ENCODE measurements at places on chromosomes 4 and X.

DNA sequence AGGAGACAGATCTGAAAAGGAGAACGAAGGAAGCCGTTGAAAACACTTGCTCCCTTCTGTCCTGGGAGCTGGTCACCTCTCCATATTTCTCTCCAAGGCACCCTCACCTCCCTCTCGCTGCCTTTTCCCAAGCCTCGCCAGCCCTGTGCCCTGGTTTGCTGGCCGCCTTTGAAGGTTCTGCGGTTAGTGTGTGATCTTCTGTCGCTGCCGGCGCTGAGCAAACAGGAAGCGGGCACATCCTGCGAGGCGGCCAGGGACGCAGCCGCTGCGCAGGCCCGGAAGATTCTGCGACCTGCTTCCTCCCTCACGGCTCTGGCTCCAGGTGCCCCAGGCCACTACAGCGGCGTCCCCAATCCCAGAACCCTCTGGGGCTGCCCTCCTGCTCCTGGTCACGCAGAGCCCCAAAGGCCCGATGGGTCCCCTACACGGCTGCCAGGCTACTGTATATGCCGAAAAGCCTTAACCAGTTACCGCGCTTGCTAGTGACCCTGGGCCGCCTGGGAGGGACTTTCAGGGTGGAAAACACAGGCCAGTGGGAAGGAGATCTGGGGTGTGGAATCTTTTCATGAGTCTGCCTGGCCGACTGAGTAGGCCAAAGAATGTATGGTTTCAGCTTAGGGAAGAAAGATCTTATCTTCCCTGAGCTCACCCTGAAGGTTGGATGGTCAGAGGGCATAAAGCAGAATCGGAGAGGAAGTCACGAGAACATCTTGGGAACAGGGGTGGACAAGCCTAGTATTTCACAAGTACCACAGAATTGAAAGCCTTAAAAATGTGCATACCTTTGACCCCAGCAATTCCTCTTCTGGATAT lies 2.3 kb upstream of the SASH3 start:
- DNase-seq, result peak; percentile 81

- no peak for DNase-seq
Observed at GRCh38 chrX:9871701-9872268, 85.6 kb downstream of the SHROOM2 start.

- DNase-seq, result no peak
Observed at GRCh38 chr4:65508168-65508567, 162.1 kb downstream of the EPHA5 start.

- no peak for DNase-seq
Observed at GRCh38 chrX:16188687-16189086, 21.4 kb downstream of the MAGEB17 start.

DNA sequence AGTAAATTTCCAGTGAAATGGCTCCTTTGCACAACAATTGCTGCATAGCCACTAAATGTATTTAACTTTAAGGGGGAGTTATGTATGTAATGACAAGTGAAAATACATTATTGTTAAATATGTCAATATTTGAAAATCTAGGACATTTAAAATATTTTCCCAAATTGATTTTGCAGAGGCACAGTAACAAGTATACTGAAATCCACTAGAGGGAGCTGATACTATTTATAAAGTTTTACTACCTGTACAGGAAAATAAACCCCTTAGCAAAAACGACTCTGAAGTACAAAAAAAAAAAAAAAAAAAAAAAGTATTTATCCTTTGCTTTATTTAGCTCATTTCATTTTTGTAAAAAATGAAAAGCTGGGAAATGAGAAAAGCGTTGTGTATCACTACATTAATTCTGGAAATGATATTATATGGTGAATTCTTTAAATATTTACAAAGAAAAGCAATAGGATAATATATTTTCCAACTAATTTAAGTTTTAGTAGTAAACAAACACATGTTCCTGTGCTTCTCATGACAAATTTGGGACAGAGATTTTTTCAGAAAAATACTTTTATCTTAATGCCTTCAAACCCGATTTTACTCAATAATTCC lies 727.7 kb downstream of the DMD start:
- DNase-seq, result no peak

DNA sequence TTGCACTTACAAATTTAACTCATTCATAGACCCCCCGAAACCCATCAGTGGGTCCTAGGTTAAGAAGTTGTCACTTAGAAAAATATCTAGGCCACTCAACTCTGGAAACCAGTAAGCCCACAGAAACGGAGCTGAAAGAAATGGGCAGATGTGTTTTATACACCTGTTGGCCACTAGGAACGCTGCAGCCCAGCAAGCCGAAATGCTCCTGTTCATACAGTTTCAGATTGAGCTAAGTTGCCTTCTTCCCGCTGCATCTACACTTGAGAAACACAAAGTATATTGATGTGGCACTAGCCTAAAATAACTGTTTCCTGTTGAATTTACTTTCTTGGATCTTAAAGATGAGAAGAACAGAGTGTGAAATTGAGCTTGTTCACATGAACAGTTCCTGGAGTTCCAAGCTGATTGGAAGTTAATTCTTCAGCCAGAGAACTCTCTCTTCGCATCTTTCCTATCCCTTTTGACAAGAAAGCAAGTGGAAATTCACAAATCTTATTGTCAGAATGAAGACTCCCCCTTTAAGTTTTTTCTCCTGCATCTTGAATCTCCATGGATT lies 174.1 kb downstream of the RBMX2 start:
- DNase-seq, result no peak

GRCh38 chrX:154357205-154357604 lies 17.2 kb downstream of the FLNA start:
- DNase-seq, result no peak

- DNase-seq, result no peak
Observed at GRCh38 chr4:1211371-1211770, 37.6 kb downstream of the CTBP1 start.

DNA sequence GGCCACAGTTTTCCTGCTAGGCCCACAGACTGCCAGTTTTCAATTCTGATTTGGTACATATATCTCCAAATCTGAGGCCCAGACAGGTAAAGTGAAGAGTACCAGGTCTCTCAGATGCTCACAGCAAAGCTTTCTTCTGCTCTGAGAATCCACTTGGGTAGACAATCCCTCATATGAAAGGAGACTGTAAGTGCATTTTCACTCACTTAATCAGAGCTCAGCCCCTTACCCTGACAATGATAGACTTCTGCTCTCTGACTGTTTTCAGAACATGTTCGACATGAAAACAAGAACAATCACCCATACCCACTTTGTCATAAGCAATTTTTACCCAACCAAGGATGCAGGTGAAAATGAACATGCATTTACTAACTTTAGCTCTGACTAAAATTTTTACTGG lies 7.1 kb downstream of the GPRIN3 start:
- DNase-seq, result no peak

GRCh38 chr4:69141320-69141719 lies 45.0 kb downstream of the UGT2B7 start:
- no peak for DNase-seq

DNA sequence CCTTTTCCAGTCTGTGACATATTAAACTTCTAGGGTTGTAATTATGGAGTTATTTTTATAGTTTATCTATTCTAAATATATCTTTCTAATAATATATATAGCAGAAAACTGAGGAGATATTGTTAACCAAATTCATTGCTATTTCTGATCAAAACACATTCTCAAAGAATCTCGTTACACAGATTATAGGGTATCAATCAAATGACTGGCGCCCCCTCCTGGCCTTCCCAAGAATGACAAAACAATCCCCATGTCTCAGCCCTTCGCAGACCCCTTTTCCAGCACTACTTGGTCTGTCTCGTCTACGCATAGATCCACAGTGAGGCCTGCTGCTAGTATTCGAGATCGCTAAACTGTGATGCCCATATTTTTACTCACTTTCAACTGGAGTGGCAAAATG lies 209.3 kb downstream of the GPC3 start:
- DNase-seq, result no peak

GRCh38 chr4:34878961-34879360 lies 1365.4 kb downstream of the ARAP2 start:
- DNase-seq, result no peak

- DNase-seq, result peak; percentile 43
Observed at GRCh38 chr4:15754323-15754722, 23.8 kb upstream of the CD38 start.

- DNase-seq, result no peak
Observed at GRCh38 chr4:100198061-100198460, 7.8 kb upstream of the DDIT4L start.

- DNase-seq, result no peak
Observed at GRCh38 chrX:48966796-48967579, 4.7 kb downstream of the KCND1 start.

DNA sequence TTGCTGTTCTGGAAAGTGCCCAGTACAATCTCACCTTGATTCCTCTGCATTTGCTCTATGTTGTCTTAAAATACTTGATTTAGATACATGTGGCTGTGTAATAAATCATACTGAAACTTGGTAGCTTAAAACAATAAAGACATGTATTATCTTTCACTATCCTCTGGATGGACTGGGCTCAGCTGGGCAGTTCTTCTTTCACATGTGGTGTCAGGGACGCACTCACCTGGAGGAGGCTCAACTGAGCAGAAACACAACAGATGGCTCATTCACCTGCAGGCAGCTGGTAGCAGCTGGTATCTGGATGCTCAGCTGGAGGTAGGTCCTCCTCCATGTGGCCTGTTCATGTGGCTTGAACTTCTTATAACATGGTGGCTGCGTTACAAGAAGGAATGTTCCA lies 563.8 kb upstream of the FRG1 start:
- no peak for DNase-seq

DNA sequence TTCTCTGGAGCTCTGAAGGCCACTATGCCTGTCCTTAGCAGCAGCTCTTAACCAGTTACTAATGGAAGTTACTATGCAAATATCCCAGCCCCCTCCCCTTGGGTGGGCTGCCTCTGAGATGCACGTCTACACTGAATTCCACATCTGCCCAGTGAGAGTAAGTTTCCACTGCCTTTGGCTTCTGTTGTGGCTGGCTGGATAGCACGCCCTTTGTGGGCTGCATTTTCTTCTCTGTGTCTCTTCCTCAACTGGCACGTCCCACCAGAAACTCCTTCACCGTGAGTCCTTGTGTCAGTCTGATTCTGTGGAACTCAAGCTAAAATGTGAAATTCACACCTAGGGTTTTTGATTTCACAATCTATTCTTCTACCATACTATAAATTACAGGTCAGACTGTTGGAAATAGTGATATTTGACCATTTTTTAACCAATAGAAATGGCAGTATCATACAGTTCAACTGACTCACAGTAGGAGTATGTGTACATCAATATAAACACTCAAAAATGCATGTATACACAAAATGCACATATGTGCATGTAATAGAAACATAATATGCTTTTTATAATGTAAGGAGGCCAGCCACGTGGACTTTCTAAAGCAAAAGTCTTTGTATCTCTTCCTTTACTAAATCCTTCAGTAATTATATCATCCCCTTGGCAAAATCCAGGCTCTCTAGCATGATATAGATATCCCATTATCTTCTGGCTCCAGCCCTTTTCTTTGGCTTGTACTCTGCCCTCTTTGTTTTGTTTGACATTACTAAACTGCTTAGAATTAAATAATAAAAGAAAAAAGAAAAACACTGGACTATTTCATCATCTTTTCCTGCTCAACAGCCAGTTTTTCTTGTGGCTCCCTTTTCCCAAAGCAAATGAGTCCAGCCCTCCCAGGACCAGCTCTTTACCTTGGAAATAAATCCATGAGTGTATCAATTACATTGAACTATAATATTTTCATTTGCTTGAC lies 33.2 kb upstream of the LDB2 start:
- no peak for DNase-seq

DNA sequence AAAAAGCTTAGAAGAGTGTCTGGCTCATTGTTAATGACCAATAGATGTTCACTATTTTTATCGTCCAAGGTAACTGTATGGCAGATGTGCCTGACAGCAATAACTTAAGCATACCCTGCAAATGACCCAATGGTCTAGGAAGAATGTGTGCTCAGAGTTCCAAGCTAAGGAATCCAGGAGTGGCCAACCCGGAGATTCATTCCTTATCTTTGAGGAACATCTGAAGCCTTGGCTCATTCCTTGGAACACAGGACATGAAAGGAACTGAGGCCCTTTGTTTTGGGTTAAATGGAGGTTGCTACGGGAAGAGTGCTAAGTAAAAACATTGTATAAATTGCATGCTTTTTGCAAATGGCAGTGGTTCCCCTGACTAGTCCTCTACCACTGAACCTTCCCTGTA lies 38.9 kb upstream of the EFNB1 start:
- no peak for DNase-seq

DNA sequence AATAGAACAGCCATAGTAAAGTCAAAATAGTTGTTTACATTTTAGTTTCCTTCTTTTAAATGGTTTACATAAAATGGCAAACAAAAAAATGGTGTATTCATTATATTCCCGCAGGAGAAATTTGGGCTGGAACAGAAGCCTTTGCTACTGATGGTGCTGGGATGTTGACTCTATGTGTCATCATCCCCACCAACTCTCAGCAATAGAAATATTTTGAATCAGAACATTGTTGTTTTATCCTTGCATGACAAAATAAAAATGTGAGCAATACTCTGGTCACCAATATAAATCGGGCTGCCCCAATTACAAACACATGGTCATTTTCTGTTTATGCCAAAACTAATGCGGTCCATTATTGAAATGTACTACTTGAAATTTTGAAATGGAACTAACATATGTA lies 1131.6 kb upstream of the PCDH7 start:
- no peak for DNase-seq

GRCh38 chr4:125389713-125390112 lies 75.0 kb downstream of the FAT4 start:
- no peak for DNase-seq

DNA sequence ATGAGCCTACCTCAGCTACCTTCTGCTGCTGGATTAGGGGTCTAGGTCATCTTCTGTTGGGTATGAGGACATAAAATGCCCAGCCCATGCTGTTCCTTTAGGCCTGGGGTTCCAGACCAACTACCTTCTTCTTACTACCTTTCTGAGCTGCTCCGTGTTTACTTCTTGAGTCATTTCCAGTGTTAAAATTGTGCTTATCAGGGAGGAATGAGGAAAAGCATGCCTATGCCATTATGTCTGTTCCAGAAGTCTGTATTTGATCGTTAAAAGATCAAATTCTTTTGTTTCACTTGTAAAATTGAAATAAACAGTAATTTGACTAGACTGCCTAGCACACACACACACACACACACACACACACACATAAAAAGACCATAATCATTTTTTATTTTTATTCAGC lies 1912.7 kb upstream of the TENM3 start:
- no peak for DNase-seq

DNA sequence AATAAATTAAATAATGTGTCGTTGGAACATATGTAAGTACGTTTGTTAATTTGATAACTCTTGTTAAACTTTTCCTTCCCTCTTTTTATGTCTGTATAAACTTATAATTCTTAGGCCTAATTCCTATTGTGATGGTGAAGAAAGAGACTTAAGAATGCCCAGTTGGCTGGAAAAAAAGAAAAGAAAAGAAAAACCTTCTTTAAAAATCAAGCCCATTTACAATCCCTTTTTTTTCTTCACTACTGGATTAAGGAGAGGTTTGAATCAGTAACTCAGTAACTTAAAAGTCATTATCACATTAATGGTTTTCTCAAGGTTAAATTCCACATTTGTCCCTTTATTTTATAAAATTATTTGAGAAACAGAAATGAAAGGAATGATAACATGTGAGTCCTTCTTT lies 253.3 kb upstream of the MAGEB2 start:
- no peak for DNase-seq

- no peak for DNase-seq
Observed at GRCh38 chr4:179110356-179110755, 1668.1 kb upstream of the AGA start.

GRCh38 chr4:176611951-176612350 lies 180.8 kb downstream of the VEGFC start:
- no peak for DNase-seq

All from CD4-positive, alpha-beta T cell treated with Interferon gamma for 1 hour (primary cell).